SK-N-MC (cell line): ENCODE measurements at places on chromosomes 5 and 9.

DNA sequence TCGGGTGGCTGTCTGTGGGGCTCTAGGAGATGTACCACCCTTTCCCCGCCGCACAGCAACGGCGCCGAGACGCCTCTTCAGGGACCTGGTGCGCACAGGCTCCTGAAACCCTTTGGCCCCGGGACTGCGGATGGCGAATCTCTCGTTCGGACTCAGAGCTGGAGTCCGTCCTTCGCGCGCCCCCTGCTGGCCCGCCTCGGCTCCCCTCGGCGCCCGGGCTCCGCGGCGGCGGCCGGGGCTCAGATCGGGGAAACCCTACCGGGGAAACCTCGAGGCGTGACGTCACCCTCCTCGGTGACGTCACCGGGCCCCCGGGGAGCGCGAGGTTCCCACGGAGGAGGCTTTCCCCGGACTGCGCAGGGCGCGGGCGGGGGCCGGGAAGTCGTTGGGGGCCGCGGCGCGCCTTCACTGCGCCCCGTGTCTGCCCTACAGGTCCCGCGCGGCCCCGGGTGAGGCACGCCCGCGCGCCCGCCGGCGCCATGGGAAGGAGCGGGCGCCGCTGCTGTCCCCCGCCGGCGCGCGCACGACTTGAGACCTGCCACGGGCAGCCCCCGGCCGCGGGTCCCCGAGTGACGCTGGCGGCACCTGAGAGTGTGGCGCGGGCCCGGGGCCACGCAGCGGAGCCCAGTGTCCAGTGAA, 7.9 kb downstream of the PRR7 start:
- no peak for DNase-seq

DNA sequence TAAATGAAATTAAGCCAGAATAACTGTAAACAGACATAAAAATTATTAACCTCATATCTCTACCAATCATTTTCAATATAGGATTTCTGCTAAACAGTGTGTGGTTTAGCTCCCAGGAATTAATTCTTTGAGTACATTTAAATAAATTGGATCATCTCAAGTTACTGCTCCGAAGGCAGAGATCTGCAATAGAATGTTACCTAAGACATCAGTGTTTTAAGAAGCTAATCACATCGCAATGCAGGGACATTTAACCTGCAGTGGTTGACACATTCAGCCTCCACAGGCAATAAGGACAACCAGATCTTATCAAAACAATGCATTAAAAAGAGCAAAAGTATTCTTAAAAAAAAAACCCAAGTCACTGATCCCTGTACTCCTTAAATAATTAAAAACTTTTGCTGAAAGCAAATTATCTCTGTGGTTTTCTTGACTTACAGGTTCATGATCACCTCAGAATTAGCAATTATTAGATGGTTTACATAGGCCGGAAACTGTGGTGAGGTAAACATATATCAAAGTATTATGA, 45.7 kb downstream of the PRDM6 start:
- DNase-seq: no peak

DNA sequence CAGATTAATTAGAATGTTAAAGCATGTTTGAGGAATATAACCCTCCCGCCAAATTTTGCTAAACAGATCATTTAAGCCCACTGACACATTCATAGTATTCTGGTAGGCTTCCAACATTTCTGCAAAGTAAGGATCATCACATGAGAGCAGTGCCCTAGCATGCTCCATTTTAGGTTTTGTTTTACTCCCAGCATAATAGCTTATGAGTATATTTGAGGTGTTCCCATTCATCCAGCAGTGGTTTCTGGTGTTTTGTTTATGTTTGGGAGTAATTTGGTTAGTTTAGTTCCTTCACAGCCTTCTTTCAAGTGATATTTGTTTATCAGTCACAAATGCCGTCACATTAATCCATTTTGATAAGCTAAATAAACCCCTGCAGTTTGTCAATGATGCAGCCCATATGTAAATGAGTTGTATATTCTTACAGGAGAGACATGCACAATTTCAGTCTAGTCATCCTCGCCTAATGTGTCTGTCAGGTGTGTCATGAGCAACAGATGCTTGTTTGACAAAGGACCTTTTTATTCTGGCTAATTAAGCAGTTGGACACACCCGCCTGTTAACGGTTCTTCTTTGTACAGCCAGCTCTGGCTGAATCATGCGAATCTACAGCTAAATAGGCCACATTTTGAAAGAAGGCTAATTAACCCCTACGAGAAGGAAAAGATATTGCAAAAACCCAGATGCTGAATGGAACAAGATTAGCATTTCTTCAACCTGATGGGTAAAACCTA, 124.4 kb downstream of the RFX3 start:
- no peak for DNase-seq

DNA sequence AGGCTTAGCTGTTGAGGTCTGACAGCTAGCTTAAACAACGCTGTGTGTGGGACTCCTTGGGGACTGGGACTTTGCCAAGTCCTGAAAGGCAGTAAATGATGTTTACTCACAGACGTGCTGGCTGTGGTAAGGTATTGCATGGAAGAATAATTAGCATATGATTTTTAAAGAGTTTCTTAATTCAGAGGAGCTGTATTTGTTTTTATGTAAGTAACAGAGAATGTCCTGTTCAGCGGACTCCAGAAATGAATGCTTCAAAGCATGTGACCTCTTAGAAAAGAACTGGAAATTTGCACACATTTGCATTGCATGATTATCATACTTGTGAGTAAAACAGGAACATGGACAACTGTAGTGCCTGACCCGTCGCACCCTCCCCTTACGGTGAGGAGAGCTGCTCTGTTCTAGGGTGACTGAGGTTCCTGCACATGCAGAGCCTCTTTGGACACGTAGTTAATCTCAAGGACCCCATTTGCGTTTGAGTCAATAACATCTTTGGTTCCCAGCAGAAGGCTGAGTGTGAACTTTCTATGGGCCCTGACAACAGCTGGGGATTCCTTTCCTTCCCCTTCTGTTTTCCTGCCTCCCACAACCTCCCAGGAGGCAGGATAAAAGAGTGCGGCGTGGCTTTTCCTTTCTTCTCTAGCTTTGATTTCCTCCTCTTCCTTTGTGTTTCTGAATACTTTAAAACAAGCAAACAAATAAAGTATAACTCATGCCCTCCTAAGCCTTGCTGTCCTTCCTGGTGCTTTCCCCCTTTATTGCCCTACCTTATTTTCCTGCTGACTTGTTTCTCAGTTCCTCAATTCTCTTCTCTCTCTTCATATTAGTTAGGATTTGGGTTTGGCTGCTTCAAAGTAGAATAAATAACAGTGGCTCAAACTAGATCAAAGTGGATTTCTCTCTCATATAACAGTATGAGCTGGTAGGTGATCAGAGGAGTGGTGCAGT, 157.2 kb upstream of the CD180 start:
- no peak for DNase-seq

- DNase-seq: no peak
Observed at GRCh38 chr5:42950456-42951292, 89.4 kb downstream of the ANXA2R start.

GRCh38 chr5:181190711-181191525, 14.1 kb downstream of the TRIM7 start:
- no peak for DNase-seq

- DNase-seq: no peak
Observed at GRCh38 chr5:127555826-127556225, 38.4 kb downstream of the PRRC1 start.

- DNase-seq: no peak
Observed at GRCh38 chr5:167348251-167348926, 943.1 kb upstream of the WWC1 start.

DNA sequence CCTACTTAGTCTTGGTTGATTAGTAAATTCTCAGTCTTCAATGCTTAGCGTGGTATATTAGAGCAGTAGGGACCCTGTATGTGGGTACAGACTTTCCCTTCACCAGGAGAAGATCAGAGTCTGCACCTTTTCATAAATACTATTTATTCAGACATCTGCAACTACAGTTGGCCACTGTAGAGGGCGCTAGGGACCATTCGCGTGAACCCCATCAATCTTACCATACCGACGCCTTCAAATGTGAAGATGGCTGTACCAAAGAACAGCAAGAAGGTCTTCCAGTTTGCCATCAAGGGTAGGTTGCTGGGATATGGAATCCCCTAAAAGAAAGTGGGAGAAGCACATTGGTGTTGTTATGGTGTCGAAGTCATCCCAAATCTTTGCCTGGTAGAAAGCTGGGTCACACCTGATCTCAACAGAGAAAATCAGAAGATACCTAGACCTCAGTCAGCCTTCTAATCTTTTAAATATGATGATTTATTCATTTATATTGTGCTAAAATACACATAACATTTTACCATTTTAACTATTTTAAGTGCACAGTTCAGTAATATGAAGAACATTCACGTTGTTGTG, 19.1 kb downstream of the SLC36A3 start:
- no peak for DNase-seq
